NCI-H1105 treated with DMSO at 0.1 percent for 48 hours (cell line): ENCODE measurements at places on chromosomes 3 and 15.

DNA sequence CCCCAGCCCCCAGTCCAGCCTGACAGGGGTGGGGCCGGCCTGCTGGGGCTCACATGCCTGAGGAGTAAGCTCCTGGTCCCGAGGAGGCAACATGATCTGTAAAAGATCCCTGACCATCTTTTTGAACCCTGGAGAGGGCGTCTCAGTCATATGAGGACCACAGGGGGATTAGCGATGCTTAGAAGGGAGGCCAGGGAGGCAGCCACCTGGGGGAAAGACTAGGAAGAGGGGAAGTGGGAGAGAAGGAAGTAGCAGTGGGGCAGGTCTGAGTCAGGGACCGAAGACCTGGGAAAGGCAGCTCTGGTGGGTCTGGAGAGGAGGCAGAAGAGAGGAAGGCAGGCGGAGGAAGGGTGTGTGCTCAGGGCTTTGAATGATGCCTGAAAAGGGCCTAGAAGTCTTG lies 18.9 kb downstream of the PIF1 start:
- no peak for DNase-seq

DNA sequence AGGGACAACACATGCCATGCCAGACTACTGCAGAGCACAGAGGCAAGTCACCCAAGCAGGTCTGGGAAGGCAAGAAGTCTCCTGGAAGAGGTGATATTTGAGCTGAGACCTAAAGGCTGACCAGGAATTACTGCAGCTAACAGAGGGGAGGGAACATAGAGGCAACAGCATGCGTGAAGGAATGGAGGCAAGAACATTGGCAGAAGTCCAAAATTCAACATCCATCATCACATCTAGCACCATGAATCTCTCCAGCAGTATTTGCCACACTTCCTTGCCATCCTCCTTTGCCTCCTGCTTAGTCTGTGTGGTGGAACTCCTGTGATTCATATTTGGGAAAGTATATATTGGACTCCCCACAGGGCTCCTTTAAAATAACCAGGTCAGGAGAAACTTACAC lies 870 bp upstream of the TSEN2 start:
- peak; percentile 35 for DNase-seq

GRCh38 chr15:58701376-58701775 lies 48.1 kb downstream of the ADAM10 start:
- DNase-seq = no peak

DNA sequence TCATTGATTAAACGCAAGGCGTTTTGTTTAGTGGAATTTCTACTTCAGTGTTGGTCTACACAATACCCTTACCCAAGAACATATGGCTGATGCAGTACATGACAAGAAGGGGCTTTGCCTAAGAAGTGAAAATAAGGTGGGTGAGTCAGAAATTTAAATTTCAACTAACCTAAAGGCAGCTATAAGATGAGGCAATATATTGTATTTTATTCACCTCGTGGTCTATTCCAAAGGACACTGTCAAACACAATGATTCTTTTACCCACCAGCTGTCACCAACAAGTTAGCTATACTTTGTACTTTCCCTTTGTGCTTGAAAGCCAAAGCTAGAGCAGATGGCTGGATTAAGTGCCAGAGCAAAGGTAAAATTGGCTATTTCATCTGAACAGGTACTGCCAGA lies 10.9 kb upstream of the SETMAR start:
- no peak for DNase-seq

DNA sequence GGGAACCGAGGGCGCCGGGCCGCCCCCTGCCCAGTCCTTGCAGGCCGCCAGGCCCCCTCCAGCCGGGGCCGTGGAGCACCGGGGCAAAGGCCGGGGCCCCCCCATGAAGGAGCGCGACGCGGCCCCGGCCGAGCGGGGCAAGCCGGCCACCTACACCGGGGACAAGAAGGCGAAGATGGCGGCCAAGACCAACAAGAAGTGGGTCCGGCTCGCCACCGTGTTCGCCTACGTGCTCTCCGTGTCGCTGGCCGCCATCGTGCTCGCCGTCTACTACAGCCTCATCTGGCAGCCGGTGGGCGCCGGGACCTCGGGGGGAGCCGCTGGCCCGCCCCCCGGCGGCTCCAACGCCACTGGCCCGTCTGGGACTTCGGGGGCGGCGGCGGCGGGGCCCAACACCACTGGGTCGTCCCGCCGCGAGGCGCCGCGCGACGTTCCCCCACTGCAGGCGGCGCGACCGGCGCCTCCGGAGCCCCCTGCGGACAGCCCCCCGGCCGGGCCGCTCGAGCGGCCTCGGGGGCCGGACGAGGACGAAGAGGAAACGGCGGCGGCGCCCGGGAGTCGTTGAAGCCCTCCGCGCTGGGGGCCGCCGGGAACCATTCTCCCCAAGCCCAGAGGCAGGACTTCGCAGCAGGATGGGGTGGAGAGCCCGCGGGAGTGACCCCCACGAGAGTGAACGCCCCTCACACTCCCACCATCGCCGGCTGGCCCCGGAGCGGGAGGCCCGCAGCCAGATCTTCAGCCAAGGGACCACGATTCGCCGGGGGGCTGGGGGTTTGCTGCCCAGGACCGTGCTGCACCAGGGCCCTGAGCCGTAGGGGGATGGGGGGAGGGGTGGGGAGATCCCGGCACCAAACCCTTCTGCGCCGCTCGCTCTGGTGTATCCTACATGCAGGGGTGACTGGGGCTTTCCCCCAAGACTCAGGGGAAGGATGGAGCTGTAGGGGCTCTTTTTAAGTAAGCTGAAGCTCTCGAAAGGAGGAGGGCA lies 753 bp downstream of the INAFM2 start:
- DNase-seq = no peak

- DNase-seq = peak; percentile 15
Observed at GRCh38 chr15:64912379-64913325, 950 bp downstream of the ANKDD1A start.

DNA sequence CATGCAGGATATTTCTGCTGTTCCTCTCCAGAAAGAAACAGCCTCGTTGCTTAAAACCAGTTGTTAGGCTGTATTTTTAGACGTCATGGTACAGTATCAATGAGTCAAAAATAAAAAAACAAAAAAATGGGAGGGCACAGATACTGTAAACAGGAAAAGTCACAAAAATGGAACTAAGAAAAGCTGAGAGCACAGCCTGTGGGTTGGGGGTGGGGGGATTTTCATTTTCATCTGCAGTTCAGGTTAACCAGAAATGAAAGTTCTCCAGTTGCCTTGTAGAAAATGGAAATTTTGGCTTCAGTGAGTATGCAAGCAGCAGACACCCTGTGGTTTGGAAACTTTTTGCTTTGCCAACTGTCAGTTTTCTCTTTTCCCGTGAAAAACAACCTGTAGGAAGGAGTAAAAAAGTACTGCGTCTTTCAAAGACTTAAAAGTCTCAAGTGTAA lies 59.0 kb downstream of the FRMD4B start:
- no peak for DNase-seq
